ENCODE measurements at places on chromosomes 13 and 19. TPM values are rescaled to one million over a fixed set of nuclear protein-coding genes. Genes with fewer than 3 reads are reported as not detected.

Gene NAPSA
- total RNA-seq, result 0.56 TPM

Gene MATK
- not detected for total RNA-seq

Gene ZNF681
- 0.37 TPM for total RNA-seq

Gene FRY
- total RNA-seq, result 0.56 TPM

Gene SLC17A7
- 0.14 TPM for total RNA-seq

Gene NANOS3
- not detected for total RNA-seq

Gene DCLK1
- total RNA-seq, result not detected

Gene NR2F6
- total RNA-seq, result 121 TPM

Gene RNF17
- not detected for total RNA-seq

Gene NFIX
- total RNA-seq, result 19.7 TPM

Gene ZNF610
- 0.33 TPM for total RNA-seq

Gene ZNF578
- 0.14 TPM for total RNA-seq

Gene GDF15
- total RNA-seq, result 19.5 TPM

Gene ZNF444
- total RNA-seq, result 28.6 TPM

Gene TMEM38A
- 0.88 TPM for total RNA-seq

Gene ERCC2
- 22.2 TPM for total RNA-seq

Gene ZNF154
- 0.28 TPM for total RNA-seq

Gene IZUMO2
- total RNA-seq, result not detected

Gene TEX101
- not detected for total RNA-seq

Gene SMAD9
- 1.3 TPM for total RNA-seq

Gene SIGLEC5
- total RNA-seq, result not detected

Gene CGB5
- total RNA-seq, result not detected

Gene KLK14
- not detected for total RNA-seq

Gene SHISA7
- not detected for total RNA-seq

Gene ZNF835
- 0.21 TPM for total RNA-seq

Gene TPTE2
- total RNA-seq, result not detected

Gene PPP1R15A
- 25.5 TPM for total RNA-seq

Gene IZUMO1
- 0.28 TPM for total RNA-seq

Gene SMIM24
- total RNA-seq, result not detected

Gene CACNG6
- not detected for total RNA-seq

Gene PPAN
- 53.1 TPM for total RNA-seq

Gene ATCAY
- not detected for total RNA-seq

Gene KCTD12
- 20.7 TPM for total RNA-seq

Gene MISP3
- 2.3 TPM for total RNA-seq

Gene PSG3
- not detected for total RNA-seq

Gene FCHO1
- total RNA-seq, result 4.1 TPM

All from airway epithelial cell (primary cell).